ENCODE measurements at places on chromosomes 6 and 20.
A peak's percentile ranks its signal among the peaks of the same experiment; 100 is the strongest.

DNA sequence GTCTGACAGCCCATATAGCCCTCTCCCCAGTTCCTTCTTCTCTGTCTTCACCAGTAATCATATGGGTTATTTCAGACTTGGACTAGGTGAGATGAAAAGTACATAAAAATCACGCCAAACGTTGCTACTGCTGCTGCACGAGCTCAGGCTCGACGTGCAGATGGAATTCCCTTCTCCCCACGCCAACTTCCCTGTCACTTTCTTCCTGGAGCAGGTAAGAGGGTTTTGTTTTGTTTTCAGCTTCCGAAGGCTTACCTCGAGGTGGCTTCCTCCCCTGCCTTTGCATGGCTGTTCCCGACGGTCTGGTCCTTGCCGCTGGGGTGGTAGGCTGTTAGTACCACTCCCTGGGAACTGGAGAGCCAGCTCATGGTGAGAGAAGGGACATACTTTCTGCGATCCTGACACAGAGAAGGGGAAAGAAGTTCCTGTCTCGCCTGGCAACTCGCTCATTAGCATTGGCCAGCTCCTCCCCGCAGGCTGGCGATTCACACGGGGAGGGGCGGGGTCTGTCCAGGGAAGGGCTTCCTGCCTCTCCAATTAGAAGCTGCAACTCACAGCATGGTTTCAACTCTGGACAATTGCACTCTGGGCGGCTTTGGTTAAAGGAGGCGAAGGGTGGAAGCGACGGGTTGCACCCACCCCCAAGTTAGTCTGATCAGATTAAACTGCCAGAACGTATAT lies at the start of gene ARHGAP18:
Gene ARHGAP18, minus strand, starts transcription at position 409 of the 681 bp plus-strand sequence. Its CDS starts 41 bp downstream, at position 368.
- peak; percentile 83 for DNase-seq

DNA sequence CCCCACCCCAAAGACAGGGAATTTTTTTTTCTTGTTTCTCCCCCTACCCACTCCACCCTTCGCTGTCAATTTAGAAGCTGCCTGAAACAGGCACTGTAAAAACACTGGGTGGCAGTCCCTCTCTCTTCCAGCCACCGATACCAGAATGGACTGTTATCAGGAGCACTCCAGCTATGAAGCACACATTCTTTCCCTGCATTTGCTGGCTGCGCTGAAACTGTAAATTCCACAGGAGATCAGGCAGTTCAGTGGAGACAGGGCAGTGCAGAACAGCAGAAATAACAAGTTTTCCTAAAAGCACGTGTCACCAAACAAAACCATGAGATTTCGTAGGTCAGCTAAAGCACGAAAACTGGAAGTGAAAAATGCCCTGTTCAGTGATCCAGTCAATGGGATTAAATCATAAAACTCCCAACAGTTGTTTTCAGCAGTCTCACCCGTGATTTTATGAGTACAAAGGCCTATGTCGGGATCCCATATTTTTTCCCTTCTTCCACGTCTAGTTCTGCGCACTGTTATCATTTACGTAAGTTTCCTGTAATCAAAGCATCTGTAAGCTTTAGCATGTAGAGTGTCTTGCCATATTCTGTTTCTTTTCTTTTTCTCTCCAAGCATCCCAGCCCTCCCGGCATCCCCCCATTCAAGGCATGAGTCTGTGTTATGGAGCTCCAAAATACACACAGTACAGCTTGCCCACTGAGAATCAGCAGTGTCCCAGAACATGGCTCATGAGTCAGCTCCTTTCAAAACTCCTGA lies 359.9 kb upstream of the EPHA7 start:
- DNase-seq: no peak

DNA sequence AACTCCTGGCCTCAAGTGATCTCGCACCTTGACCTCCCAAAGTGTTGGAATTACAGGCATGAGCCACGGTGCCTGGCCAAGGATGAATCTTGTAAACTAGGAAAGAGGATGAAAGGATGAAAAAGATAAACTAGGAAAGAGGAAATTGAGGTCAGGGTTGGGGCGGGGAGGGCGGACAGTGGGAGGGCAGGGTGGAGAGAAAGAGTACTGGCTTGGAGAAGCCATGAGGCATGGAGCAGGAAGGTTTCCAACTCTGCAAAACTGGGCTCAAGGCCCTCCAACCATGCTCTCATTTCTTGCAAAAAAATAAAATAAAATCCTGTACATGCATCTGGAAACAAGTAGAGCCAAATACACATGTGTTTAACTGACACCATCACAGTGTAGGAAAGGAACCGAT lies 256.6 kb upstream of the SGK1 start:
- DNase-seq: no peak

DNA sequence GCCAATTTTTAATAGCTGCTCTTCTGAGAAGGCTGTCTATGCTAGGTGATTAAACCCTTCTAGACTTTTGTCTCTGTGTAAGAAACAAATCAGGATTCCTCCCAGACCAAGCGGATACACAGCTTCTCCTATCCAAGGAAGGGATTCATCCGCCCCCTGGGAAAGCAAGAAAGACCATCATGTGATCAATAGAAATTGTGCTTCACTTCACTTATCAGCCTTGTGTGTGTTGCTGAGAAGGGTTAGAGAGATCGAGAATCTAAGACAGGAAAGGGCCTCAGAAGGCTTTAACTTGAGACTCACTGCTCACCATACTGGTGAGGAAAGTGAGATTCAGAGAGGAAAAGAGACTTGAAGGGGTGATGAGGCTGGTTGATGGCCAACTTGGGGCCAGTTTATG lies 1.5 kb downstream of the ABCC10 start:
- DNase-seq: no peak

- no peak for DNase-seq
Measured at GRCh38 chr6:128925765-128926164, 42.8 kb downstream of the LAMA2 start.

DNA sequence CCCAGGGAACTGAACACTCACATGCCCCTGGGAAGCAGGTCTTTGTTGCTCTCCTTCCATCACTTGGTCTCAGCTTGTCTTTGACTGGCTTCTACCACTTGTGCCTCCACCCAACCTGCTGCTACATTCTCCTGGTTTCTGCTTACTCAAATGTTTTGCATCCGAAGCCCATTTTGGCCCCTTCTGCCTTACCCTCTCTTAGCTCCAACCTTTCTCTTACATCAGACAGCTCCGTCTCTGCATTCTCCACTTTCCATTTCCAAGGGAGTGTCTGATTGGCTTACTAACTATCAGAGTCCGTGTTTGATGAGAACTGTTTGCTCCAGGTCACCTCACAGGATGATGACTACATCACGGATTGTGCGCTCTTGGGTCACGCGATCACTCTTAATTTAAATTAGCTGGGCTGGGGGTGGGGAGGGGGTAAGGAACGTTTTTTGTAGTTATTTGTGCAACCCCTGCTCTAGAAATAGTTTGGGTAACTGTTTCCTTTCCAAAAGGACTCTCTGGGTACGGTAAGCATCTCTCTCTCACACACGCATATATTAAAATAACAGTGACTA lies 844 bp upstream of the ABRACL start:
- DNase-seq: no peak

GRCh38 chr6:4480788-4481735 lies 295.1 kb upstream of the CDYL start:
- no peak for DNase-seq

DNA sequence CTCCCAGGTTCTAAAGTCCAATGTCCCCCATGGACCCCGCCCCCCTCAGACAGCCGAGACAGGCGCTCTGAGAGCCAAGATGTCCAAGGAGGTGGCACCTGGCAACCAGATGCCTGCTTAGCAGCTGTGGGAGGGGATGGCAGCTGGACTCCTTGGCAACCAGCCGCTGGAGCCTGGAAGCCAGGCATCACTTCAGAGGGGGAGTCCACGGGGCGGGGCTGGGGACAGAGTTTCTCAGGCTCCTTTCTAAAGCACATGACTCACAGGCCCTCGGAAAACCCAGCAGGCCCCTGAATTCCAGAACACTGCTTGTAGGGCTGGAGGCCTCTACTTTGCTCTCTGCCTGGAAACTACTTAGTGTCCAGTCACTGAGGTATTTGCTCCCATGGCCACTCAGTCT lies 51.5 kb downstream of the PREX1 start:
- peak; percentile 48 for DNase-seq

DNA sequence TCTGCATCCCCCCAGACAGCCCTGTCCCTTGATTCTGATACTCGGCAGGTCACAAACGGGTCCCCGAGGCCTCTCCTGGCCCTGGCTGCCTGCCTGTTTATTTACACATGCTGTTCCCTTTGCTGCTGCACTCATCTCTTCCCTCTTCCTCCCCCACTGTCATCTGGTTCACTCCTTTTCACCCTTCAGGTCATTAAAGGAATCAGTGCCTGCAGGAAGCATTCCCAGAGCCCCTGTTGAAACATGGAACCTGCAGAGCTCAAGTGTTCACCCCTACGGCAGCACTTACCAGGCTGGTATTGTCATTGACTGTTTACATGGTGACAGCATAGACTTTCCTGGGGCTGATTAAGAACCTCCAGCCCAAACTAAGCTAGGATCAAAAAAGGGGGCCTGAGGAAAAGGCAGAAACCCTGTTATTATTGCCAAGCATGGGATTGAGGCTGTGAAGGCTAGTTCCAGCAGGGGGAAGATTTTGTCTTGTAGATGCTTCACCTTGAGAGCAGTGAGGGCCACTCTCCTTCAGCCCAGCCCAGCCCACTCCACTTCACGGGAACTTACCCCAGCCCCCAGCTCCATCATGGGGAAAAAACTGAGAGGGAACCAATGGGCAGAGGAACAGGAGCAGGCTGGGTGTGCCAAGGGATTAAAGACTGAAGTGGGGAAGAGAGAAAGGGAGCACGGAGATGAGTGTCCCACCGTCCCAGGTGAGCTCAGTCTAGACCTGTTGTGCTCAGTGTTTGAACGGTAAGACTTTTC lies 73.2 kb downstream of the JPH2 start:
- no peak for DNase-seq

DNA sequence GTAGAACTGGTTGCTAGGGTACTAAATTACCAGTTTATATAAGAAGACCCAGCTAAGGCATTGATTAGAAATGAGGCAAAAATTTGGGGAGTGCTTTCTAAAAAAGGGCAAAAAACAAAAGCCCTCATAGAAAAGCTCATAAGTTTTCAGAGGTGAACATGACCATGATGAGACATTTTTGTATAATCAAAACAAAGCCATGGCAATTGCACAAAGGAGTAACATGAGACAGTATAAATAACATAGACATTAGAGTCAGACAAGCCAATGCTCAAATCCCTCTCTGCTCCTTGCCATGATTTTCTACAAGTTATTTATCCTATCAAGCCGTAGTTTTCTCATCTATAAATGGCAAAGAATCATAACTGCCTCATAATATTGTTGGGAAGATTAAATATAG lies 112.2 kb upstream of the ADTRP start:
- no peak for DNase-seq

DNA sequence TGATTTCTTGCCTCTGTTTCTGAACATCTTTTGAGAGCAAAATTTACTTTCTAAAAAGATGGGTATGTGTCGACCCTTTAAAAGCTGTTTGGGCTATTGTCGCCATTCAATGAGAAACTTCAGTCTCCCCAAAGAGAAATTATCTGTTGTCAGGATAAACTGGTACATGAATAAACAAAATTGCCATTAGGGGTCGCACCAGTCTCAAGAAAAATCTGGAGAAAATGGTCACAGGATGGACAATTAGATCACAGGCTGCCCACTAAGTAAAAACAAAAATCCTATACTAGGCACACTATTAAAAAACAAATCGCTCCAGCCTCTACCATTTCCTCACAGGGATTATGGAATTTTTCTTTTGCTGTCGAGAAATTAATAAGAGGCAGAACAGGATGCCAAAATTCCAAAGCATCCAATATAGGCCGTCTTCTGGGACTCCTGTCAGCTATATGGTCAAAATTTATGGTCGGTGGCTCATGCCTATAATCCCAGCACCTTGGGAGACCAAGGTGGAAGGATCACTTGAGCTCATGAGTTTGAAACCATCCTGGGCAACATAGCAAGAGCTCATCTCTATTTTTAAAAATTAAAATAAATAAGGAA lies 5.5 kb upstream of the HLA-E start:
- peak; percentile 65 for DNase-seq

- DNase-seq: peak; percentile 44
Measured at GRCh38 chr6:85418059-85418458, 31.8 kb upstream of the NT5E start.

DNA sequence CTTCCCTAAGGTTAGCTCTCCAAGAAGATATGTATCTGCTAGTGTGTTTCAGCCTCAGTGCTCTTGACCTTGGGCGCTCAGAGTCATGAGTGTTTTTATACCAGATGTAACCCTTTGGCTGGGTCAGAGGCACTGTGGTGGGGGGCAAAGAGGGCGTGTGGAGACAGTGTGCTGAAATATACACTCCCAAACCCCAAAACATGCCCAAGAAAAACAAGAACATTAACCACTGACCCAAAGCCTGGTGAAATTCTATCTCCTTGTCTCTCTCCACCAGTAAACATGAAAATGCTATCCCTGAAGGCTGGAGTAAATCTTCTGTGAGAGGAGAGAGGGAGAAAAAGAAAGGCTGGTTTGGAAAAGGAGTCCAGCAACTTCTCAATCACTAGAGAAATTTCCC lies 47.9 kb downstream of the ISM1 start:
- no peak for DNase-seq

DNA sequence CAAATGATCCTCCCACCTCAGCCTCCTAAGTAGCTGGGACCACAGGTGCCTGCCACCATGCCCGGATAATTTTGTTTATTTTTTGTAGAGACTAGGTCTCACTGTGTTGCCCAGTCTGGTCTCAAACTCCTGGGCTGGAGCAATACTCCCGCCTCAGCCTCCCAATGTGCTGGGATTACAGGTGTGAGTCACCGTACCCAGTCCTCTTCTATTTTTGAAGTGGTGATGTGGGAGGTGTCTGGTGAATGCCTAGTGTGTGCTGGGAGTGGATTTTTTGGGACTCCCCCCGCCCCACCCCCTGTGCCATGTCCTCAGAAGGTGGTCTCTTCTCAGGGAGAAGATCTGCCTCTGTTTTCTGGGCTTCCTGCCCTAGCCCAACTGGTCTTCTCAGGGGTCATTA lies 47.9 kb upstream of the CLDN20 start:
- no peak for DNase-seq

GRCh38 chr6:47203266-47203937 lies 106.3 kb downstream of the TNFRSF21 start:
- DNase-seq: no peak

- DNase-seq: no peak
Measured at GRCh38 chr20:37365760-37366638, 20.1 kb downstream of the SRC start.

DNA sequence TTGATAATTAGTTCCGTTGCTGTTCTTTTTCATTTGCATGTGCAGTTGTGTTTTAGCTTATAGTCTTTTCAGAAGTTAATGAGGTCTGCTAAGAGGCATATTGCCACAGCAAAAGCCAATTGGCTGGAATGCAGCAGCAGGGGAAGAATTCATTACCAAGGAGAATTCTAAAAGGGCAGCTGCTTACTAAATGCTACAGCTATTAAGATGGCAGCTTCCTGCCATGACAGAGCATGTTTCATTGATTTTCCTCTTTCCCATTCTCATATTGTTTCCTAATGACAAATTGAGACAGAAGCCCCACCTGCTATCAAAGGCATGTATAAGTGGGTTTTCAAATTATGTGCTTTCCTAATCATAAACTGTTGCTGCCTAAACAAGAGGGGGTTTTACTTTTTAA lies 66.6 kb downstream of the CLVS2 start:
- no peak for DNase-seq

- DNase-seq: no peak
Measured at GRCh38 chr20:48763216-48763914, 64.4 kb downstream of the PREX1 start.

GRCh38 chr6:32178547-32179440 lies 589 bp downstream of the RNF5 start:
- DNase-seq: no peak
